ENCODE measurements at places on chromosomes 13 and 19. TPM values are rescaled to one million over a fixed set of nuclear protein-coding genes. Genes with fewer than 3 reads are reported as not detected.

OXGR1 gene
- not detected for polyA plus RNA-seq

GRCh38 chr13:67643516-67644055 lies 413.4 kb upstream of the PCDH9 start:
- no peaks in the 10 kb centered on the region for H3K27me3 ChIP-seq
- no peaks in the 10 kb centered on the region for H3K4me1 ChIP-seq
- no peak overlapping the region for H3K27ac ChIP-seq
- no peak overlapping the region for H3K4me3 ChIP-seq

- H3K27me3 ChIP-seq, result no peaks in the 10 kb centered on the region
- H3K36me3 ChIP-seq, result peaks cover 8% of the 10 kb centered on the region
- DNase-seq, result peak; percentile 81
- peak overlapping the region; percentile 96 for H3K27ac ChIP-seq
- peaks cover 45% of the 10 kb centered on the region for H3K4me1 ChIP-seq
- H3K4me3 ChIP-seq, result peak overlapping the region; percentile 89
Measured at GRCh38 chr19:42132851-42133528, 744 bp upstream of the POU2F2 start.

DNA sequence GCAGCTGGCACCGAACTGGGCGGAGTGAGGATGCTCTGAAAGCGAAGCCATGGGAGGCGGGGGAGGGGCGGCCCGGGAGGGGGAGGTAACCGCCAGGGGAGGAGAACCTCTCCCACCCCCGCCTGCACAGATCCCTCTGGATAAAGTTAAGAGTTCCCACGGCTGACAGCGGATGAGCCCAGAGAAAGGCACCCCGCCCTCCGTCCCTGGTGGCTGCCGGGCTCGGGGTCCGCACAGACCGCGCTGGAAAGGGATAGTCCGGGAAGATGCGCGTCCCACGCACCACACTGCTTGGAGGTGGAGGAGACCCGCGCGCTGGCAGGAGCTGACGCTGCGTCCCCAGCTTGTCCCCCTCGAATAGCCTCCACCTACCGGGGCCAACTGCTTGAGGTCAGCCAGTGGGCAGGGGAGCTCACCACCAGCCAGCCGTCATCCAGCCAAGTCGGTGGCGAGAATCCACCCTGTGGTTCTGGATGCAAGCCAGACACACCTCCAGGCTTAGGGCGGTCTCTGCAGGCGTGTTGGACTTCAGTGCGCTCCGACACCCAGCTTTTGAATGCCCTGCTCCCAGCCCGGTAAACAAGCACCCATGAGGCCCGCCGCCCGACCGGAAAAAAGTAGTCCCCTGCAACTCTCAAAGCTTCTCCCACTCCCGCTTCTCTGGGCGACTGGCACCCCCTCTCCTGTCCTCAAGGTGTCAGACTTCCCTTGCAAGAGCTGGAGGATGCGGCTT lies at the start of gene TRPC4:
TRPC4 (minus strand) TSS at position 17 of the 733 bp plus-strand sequence. CDS start 86,439 bp downstream, outside the sequence.
- H3K27ac ChIP-seq, result no peak within 1 kb of the TSS
- DNase-seq, result no peak
- no peaks in the 10 kb centered on the region for H3K36me3 ChIP-seq
- no peaks in the 10 kb centered on the region for H3K4me1 ChIP-seq
- H3K27me3 ChIP-seq, result peaks cover 8% of the 10 kb centered on the region

GRCh38 chr13:104833221-104833620 lies 1702.2 kb downstream of the EFNB2 start:
- no peak overlapping the region for H3K27ac ChIP-seq
- no peak for DNase-seq
- no peaks in the 10 kb centered on the region for H3K27me3 ChIP-seq
- H3K4me1 ChIP-seq, result peaks cover 5% of the 10 kb centered on the region
